D341Med (cell line): ENCODE measurements at places on chromosomes 7 and 10.

GRCh38 chr10:5480162-5480941 lies 19.0 kb downstream of the CALML5 start:
- no peak for DNase-seq

GRCh38 chr10:119252051-119252465 lies 44.7 kb downstream of the GRK5 start:
- no peak for DNase-seq

DNA sequence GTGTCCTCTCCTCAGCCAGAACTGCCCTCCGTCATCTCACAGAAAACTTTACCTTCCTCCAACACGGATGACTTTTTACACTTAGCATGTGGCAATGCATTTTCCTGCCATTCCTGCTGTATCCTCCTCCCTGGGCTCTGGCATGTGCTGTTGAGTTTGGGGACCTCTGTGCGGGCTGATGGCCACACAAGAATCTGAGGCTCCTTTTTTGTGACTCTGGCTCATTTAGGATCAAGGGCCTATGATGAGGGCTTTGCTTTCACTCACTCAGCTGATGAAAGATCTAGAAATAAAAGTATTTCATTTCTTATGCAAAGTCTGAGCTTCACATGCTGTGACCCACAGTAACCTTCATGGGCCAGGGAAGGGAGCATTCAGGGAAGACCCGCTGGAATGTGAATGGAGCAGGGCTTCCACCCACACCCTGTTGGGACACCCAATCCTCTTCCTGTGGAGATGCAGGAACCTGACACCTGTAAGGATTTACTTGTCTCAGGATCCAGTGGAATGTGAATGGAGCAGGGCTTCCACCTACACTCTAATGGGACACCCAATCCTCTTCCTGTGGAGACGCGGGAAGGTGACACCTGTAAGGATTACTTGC lies 500.3 kb upstream of the MKI67 start:
- DNase-seq = no peak

DNA sequence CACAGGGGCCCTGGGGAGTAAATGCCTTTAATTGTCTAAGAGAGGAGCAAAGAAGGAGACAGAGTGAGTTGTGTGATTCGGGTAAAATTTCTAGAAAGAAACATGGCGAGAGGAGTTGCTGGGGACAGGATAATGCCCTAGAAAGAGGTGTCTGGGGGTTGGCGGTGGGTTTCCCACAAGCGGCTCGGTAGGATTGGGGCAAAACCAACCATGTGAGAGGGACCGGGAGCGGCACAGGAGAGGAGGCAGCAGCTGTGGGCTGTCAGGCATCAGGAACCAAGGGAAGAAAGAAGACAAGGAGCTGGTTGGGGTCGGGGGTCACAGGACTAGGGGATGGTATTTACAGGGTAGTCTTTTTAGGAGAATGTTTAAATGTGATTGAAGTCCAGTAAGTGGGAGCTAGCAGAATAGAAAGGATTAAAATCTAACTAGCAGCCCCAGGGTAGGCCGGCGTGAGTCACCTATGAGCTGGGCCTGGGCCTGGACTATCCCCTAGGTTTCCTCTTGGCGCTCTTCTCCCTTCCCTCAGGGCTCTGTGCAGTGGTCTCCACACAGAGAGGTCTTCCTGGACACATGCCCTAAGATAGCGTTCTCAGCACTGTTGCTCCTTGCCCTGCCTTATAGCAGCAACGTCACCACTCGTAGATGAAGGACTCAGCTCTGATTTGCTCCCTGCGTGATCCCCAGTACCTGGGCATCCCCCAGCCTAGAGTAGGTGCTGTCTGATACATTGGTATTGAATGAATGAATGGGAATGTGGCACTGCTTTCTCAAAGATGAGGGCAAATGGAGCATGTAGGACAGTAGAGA lies 32.6 kb downstream of the IKZF1 start:
- DNase-seq = no peak

GRCh38 chr7:88339195-88339922 lies 32.7 kb upstream of the STEAP4 start:
- no peak for DNase-seq

- DNase-seq = peak; percentile 80
These were observed 3.8 kb upstream of the GTF2IRD1 start for GRCh38 chr7:74449809-74450397.

DNA sequence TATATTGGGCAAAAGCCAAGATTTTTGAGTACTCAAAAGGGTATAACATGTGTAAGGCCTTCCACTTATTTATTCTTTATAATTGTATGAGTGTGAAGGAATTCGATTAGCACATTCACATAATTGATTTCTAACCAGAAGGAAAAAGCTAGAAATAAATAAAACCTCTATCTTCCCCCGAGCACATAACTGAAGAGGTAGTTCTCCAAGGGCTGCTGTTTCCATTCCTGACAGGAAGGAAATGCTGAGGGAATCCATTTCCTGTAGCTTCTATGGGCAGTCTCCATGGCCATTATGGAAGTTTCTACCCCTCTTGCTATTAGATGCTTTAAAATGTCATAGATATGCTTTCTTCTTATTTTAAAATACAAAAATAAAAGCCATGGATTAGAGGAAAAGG lies 70.5 kb upstream of the ABCB5 start:
- no peak for DNase-seq

DNA sequence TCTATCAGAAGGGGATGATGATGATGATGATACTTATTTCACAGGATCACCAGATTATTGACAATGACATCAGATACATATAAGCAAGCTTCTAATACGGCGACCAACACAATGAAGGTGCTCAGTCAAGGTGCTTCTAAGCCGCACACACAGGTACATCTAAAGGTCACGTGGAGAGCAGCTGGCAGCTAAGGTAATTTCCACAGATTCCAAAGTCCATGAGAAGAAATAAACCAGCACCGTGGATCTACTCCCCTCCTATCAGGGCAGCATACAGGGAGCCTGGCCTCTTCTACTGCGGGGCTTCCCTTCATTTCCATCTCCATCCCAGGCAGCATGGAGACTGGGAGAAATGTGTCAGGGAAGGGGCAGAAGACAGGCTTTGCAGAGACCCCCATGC lies 37.5 kb downstream of the DENND11 start:
- no peak for DNase-seq

- DNase-seq = no peak
These were observed 235.2 kb downstream of the CDC14C start for GRCh38 chr7:49159536-49159935.

DNA sequence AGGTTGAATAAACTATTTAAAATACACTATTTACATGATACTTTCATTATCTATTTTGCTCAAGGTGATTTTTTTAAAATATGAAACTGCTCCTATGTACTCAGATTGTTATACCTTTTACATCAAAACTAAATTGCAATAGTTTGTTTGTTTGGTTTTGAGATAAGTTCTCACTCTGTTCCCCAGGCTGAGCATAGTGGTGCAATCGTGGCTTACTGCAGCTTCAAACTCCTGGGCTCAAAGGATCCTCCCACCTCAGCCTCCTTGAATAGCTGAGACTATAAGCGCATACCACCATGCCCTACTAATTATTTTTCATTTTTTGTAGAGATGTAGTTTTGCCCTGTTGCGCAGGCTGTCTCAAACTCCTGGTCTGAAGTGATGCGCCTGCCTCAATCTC lies 12.7 kb downstream of the TAS2R60 start:
- DNase-seq = no peak

- no peak for DNase-seq
These were observed 114.5 kb downstream of the PLCE1 start for GRCh38 chr10:94108200-94108599.

DNA sequence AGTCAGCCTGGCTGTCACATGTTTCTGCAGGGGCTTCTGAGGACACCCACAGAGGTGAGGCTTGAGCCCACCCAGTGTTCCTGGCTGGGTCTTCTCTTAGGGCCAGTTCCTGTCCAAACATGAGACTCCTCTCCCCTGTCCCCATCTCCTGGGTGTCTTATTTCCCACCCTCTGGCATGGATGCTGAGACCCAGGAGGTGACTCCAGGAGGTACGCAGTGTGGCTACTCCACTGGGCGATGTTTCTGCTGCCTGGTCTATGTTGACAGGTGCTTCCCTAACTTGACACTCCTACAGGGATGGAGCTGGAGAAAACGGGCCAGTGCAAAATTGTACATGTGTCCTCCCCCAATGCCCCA lies 26.3 kb upstream of the LOXL4 start:
- no peak for DNase-seq

GRCh38 chr10:71525721-71526120 lies 129.0 kb downstream of the CDH23 start:
- no peak for DNase-seq

DNA sequence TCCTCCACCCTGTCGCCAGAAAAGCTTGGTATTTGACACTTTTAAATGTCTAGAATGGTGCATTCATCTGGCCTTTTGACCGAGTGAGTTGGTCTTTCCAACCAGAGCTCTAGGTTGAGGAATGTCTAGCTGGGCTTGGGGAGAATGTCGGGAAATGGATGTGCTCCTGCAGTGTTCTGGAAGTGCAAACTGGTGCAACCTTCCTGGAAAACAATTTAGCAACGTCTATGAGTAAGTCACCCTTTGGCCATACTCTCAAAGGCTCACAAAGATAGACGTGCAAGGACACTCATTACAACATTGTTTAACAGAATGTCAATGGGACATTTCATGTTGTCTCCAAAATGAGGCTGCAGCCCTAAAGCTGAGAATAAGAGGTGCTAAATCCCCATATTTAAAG lies 12.2 kb upstream of the NMT2 start:
- no peak for DNase-seq

DNA sequence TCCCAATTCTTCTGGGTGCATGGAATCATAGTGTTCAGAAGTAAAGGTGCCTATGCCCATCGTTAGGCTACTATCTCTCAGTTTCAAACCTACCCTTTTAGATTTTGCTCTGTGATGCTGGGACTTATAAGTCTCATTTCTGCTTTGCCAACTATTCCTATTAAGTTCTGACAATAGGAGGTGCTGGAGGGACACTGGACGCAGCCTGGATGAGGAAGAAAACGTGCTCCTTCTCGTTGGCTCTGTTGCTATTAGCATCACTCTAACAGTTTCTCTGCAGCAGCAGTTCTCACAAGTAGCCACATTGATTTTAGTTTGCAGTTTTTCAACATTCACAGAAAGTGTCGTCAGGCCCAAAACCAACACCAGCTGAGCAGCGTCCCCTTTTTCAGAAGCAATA lies 72.4 kb downstream of the ABCC2 start:
- peak; percentile 62 for DNase-seq

- no peak for DNase-seq
These were observed 503.9 kb upstream of the IGFBP3 start for GRCh38 chr7:46424934-46425333.

DNA sequence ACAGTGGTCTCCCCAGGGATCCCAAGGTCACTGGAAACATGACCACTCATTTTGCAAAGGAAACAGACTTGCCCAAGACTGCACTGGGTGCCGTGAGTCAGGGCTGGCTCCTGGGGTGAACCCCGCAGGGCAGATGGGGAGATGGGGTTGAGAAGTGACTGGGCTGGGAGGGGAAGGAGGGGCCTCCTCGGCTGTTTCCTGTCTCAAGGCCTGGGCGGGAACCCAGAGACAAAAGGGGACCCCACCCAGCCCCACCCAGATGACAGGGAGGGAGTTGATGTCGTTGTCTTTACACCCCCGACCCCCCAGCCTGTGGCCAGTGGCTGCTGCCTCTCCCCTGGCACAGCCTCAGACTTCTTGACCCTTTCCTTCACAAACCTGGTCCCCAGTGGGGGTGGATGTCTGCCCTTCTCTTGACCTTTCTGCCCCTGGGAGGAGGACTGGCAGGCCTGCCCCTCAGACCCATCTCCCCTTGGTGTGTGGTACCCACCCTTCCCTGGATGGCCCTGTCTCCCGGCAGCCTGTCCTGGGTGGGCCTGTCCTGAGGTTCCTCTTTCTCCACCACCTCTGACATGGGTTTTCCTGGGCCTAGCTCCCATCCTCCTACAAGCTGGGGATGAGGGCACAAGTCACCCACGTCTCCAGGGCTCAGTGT lies 1.4 kb downstream of the MYO1G start:
- peak; percentile 18 for DNase-seq

DNA sequence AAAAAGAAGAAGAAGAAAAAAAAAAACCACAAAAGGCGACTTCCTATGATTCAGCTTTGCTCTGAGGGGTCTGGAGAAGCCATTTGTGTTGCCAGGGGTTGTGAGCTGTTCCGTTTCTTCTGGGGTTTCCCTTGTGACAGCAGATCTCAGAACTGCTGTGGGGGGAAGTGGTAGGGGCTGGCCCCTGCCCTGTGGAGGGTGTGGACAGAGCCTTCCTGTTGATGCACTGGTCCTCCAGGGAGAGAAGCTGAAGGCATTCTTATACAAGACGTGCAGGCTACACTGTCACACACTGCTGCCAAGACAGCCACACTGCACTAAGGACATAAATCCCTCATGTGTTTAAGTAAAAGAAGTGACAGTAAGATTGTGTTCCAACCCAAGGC lies 17.3 kb upstream of the CSGALNACT2 start:
- no peak for DNase-seq

- DNase-seq = no peak
These were observed 16.6 kb downstream of the KLHDC10 start for GRCh38 chr7:130086938-130087337.

DNA sequence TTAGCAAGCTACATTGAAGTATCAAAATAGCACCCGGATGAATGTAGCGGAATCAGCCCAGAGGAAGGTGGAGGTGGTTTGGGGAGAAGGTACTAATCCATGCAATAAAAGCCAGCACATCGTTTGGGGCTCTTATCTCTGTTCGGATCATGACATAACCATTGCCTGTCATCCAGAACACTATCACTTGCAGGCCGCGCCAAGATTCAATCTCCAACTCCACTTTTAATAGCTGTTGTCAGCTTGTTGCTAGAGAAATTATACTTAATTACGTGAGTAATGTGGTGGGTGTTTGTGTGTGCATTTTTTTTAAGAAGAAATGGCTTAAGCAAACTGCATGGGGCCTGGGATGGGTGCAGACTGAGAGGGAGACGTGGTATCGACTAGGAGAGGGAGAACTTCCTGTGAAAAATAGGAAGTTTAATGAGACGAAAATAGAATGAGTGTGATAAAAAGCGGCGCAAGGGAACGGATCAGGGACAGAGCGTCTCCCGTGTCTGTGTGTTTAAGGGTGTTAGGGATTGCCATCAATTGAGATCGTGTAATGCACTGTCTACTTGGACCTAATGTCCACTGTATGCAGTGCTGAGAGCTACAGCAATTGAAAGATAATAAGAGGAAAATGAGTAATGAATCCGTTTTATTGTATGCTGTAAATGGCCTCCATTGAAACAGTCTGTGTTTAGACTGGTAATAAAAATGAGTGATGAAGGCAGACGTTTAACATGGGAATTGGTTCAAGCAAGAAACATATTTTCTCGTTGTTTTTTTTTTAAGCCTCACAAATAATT lies 27.6 kb upstream of the SFMBT2 start:
- no peak for DNase-seq

- peak; percentile 65 for DNase-seq
These were observed 35.3 kb upstream of the IFRD1 start for GRCh38 chr7:112414855-112415490.

- no peak for DNase-seq
These were observed 256.1 kb downstream of the ZMYND11 start for GRCh38 chr10:391305-391704.
